ENCODE measurements at places on chromosomes 4 and X. TPM values are rescaled to one million over a fixed set of nuclear protein-coding genes. Genes with fewer than 3 reads are reported as not detected.

GRCh38 chr4:41734371-41734770 is 14.2 kb downstream of the PHOX2B start:
- no peak for DNase-seq

DNA sequence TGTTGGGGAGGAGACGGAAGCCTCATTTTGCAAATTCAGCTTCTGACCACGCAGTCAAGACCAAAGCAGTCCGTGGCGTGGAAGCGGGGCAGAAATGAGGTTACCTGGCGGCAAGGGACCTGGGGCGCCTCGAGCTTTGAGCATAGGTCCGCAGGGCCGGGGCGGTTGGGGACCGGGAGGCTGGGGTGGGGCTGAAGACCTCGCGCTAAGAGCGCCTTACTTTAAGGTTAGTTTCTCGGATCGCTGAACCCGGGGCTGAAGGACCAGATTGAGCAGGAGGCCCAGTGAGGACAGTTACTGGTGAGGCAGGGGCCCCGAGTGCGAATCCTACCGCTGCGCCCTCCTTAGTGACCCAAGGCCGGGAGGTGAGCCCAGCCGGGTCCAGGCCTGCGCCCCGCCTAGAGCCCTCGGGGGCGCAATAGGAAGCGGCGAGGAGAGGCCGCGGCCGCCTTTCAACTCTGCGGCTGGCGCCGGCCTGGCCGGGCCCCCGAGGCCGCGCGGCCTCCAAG is 7.5 kb downstream of the MSX1 start:
- DNase-seq = no peak

Gene ODAPH
- not detected for total RNA-seq

Gene DCTD
- 73.2 TPM for total RNA-seq

DNA sequence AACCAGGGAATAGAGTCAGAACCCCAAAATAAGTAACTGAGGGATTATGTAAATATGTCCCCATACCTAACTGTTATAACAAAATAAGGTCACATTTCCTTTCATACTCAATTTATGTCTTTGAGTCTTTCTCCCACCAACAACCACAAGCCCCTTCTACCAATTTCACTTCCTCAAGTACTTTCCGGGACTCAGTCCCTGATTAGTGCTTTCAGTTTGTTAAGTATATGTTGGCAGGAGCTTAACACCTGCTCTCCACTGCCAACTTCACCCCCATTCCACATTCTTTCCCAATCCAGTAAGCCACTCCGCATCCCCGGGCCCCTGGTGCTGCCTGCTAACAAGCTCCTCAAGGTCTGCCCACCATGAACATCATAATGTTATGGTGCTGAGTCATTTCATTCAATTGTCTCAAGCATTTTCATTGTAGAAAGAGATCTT is 71.3 kb upstream of the SPRY1 start:
- no peak for DNase-seq

GRCh38 chrX:110086916-110087484 is 84.1 kb downstream of the TMEM164 start:
- DNase-seq = peak; percentile 72

Gene S100P
- total RNA-seq = not detected

- DNase-seq = no peak
These were observed 102.1 kb upstream of the LNX1 start for GRCh38 chr4:53693408-53693807.

DNA sequence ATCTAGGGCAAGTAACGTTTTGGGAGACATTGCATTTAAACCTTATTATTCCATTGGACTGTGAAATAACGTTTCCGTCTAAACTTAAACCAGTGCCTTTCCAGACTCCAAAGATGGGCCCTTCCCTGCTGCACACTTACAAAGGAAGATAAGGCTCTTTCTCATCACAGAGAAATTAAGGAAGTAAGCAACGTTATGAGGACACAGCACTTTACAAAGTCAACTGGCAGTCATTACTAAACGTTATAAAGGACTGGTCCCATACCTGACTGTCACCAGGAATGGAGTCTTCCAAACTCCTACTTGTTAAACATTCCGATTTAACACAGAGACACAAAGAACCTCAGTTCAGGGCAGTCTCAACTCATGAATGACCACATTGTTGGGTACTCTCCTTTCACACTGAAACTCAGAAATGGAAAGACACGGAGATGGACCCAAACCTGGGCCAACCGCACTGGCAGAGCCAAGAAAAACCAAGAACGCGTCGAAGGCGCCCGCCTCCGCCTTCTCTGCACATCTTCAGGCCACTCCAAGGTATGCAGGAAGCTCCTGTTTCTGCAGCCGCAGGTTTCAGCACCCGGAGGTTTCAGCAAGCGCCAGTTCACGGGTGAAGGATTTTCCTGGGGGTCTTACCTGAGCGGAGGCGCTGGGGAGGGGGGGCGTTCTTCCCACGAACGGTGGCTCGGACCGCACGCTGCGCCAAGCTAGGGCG is 670 bp downstream of the PAPSS1 start:
- DNase-seq = no peak

Gene FGG
- total RNA-seq = not detected

Gene GSX2
- total RNA-seq = not detected

- no peak for DNase-seq
These were observed 35.7 kb upstream of the PDE5A start for GRCh38 chr4:119664168-119664907.

DNA sequence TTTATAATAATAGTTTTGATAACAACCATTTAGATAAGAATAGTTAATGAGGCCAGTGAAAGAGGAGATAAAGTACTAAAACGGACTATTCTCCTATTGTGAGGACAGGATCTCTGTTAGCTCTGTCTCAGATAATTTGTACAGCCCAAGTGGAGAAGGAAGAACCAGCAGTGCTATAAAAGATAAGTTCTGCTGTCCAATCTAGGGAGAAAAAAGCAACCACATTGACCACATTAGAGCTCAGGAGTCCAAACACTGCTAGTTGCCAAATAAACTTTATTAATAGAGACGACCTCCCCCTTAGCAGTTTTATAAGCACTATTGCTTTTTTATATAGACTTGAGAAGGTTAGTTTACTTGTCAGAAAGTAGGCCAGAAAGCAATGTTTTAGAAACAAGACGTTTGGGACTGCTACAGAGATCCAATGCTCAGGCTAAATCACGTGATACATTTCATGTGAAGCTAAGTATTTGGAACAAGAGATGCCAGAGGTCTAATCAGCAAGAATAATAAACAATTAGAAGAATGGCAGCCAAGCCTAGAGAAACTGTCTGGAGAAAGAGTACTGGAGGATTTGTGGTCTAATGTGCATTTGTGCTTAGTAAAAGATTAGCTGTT is 15.9 kb downstream of the IL15 start:
- peak; percentile 13 for DNase-seq

DNA sequence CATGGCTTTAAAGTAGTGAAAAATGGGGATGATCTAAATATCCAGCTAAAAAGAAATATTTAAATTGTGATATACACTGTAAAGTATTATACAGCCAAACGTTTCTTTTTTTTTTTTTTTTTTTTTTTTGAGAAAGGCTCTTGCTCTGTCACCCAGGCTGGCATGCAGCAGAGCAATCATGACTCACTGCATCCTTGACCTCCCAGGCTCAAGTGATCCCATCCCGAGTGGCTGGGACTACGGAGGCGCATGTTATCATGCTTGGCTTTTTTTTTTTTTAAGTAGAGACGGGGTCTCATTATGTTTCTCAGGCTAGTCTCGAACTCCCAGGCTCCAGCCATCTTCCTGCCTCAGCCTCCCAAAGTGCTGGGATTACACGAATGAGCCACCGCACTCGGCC is 17.1 kb downstream of the SMIM14 start:
- DNase-seq = peak; percentile 80

GRCh38 chrX:110965409-110966090 is 130.4 kb upstream of the PAK3 start:
- DNase-seq = no peak

GRCh38 chr4:84962102-84962501 is 4.4 kb downstream of the WDFY3 start:
- no peak for DNase-seq

Gene RHOXF2
- total RNA-seq = not detected

DNA sequence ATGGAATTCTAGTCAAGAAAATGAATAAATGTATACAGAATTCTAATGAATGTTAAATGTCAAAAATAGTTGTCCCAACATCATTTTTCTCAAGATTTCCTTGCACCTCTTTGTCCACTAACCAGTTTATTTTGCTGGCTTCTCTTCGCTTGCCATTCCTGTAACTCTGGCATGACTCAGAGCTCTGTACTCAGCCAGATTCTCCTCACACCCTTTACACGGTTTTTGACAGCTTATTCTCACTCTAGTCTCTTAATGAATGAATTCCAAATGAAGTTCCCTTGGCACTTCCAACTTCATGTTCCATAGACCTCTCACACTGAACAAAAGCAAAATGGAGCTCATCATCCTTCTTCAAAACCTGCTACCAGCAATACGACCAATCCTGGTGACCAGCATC is 419.3 kb upstream of the SLIT2 start:
- DNase-seq = no peak

DNA sequence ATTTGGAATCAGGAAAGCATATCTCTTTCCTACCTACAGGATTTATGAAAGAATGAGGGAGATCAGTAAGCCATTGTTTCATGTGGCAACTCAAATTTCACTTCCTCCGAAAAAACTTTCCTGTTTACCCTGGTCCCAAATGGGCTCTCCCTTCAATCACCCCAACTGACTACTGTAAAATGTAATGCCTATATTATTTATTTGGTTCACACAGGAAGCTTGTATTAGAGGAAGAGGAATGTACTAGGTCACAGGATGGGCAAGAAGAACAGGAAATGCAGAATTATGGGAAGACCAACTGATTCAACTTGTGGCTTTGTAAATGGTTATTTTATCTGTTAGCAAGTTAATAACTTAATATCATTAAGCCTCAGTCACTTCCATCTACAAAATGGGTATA is 23.1 kb downstream of the COL4A6 start:
- peak; percentile 44 for DNase-seq

DNA sequence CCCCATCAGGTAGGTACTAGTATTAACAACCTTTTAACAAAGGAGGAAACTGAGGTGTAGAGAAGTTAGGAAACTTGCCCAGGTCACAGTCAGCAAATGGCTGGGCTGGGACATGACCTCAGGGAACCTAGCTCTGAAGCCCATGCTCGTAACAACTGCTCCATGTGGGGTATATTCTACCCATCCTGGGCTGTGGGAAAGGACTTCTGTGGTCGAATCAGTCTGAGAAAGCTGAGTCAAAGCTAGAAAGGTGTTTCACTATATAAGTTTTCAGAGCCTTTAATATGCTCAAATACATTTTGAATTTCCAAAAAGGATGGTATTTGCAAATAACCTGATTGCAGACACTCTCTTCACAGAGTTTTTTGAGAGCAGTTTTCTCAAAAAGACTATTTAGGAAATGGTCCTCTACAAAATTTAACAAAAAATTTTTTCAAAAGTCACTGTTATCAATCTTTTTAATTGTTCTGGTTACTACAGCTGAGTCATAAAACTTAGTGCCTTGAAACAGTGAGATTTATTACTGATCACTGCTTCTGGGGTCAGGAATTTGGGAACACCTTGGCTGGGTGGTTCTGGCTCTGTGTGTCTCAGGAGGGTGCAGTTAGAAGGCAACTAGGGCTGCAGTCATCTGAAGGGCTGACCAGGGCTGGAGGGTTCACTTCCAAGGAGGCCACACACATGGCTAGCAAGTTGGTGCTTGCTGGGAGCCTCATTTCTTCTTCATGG is 53.6 kb downstream of the NSG1 start:
- no peak for DNase-seq

- peak; percentile 1 for DNase-seq
These were observed 2.8 kb downstream of the SFRP2 start for GRCh38 chr4:153785910-153786721.

DNA sequence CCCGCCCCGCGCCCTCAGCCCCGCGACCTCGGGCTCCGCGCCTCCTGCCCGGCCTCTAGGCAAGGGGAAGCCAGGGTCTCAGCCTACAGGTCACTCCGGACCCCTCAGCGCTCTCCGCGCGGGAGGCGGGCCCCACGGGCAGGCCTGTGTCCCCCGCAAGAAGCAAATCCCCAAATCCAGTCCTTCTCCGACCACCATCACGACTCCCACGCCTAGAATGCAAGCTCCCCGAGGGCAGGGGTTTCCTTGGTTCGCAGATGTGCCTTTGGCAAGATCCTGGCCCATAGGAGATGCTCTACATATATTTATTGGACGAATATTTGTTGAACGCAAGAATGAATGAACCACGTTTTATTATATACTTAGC is 260 bp upstream of the CCDC149 start:
- DNase-seq = no peak

Gene DCAF4L1
- 0.13 TPM for total RNA-seq

GRCh38 chr4:36329228-36329627 is 47.8 kb downstream of the DTHD1 start:
- DNase-seq = no peak

Gene USP26
- not detected for total RNA-seq

Gene H2BW2
- not detected for total RNA-seq

Gene SULT1B1
- 2.0 TPM for total RNA-seq

Gene FBXW7
- 42.2 TPM for total RNA-seq

Gene DAPP1
- not detected for total RNA-seq

GRCh38 chrX:38175139-38175538 is 45.5 kb downstream of the SRPX start:
- DNase-seq = peak; percentile 9

DNA sequence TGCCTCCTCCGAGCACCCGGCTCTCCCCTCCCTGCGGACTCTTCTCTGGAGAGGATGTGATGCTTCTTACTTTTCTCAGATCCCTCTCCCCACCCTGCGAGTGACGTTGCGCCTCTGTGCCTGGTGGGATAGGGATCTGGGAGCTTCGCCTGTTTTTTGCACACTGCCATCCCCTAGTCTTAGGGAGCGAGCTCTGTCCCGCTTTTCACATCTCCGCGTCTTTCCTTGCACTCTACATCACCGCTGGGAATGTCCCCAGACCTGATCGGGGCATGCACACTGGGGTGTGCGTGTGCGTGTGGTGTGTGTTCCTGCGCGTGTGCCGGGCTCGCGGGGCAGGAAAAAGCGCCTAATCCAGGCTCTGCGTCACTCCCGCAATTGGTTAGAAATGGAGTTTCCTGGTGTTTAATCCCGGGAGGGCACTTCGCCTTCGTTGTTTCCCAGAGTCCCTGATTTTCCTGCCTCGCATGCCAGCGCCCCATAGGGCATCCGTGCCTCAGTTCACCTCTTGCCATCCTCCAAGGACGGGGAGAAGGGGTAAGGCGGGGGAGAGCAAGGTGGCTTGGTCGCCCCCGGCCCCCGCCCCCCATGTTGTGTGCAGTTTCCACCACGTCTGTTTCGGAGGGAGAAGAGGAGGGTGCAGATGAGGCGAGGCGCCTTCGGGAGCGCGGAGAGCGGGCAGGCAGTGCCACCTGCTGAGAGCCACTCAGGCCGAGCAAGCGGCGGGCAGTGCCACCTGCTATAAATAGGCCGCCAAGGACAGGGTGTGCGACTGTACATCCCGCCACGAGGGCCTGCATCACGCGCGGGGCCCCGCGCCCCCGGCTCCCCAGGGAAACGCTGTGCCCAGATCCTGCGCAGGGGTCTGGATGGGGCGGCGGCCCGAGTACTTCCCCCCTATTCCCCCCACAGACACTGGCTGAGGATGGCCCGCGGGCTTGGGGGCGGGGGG is 759 bp upstream of the TBC1D1 start:
- DNase-seq = peak; percentile 19

Gene GRPR
- total RNA-seq = under 0.01 TPM

Gene IL21
- total RNA-seq = not detected

Gene LCORL
- 11.0 TPM for total RNA-seq
